ENCODE measurements at places on chromosomes 3 and 15. TPM values are rescaled to one million over a fixed set of nuclear protein-coding genes. Genes with fewer than 3 reads are reported as not detected.

DNA sequence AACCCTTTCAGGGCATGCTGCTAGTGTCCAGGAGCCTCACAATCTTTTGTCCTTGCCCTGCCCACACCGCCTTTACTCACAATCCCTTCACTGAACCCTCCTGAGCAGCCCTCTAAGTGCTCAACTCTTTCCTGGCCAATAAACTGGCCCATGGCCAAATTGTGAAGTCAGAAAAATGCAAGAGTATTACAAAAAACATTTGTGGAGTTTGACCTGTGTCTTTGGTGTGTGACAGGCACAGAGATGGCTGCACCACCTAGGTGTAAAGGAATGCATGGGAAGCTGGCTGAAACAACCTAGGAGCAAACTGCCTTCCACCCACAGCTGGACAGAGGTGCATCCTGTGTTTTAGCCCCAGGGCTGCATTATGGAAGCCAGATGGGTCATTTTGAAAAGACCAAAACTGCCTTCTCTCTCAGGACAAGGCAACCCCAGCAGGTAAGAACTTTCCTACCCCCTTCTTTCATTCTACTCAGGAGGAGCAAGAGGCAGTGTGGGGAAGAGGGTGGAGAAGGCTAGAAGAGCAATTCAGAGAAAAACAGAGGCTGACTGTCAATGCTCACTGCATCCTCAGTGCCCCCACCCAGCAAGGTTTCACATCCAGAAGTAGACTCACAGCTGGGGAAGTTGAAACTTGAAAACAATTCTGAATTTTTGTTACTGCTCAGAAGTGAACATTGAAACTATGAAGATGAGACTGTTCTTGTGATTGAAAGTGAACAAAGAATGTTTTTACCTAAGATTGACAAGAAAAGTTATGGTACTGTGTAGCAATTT lies 78.6 kb downstream of the TRIM42 start:
- DNase-seq: no peak

- DNase-seq: no peak
These were observed 18.1 kb downstream of the ANXA2 start for GRCh38 chr15:60379525-60380274.

DNA sequence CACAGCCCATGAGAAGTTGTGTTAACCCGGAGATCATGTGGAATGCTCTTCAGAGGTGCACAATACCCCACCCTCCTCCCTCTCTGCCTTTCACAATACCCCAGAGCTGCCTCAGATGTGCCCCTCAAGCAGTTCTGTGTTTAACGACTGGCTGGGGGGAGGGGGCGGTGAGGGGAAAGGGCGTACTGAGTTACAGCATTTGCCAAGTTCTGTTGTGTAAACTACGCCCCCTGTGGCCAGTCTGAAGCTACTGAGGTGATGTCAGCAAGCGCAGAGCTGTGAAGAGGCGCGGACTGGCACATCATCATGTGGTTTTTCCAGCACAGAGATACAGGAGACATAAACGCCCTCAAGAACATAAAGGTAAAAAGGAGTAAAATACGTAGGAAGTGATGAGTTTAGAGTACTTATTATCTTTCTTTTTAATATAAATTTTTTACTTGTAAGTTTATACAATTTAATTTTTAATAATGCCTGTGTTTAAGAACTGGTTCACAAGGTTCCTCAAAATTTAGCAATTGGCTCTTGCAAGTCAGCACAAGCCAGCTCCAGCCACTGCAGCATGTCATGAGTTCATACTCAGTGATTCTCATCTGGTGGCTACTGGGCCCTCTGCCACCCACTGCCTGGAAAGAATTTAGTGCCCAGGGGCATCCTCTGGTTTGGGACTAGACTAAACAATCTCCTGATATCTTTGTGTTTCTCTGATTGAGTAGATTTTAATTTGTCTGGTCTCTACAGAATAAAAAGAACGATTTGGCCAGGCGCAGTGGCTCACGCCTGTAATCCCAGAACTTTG lies 1.7 kb downstream of the EPB42 start:
- peak; percentile 30 for DNase-seq

GRCh38 chr3:33940149-33940548 lies 141.7 kb downstream of the PDCD6IP start:
- DNase-seq: no peak

DNA sequence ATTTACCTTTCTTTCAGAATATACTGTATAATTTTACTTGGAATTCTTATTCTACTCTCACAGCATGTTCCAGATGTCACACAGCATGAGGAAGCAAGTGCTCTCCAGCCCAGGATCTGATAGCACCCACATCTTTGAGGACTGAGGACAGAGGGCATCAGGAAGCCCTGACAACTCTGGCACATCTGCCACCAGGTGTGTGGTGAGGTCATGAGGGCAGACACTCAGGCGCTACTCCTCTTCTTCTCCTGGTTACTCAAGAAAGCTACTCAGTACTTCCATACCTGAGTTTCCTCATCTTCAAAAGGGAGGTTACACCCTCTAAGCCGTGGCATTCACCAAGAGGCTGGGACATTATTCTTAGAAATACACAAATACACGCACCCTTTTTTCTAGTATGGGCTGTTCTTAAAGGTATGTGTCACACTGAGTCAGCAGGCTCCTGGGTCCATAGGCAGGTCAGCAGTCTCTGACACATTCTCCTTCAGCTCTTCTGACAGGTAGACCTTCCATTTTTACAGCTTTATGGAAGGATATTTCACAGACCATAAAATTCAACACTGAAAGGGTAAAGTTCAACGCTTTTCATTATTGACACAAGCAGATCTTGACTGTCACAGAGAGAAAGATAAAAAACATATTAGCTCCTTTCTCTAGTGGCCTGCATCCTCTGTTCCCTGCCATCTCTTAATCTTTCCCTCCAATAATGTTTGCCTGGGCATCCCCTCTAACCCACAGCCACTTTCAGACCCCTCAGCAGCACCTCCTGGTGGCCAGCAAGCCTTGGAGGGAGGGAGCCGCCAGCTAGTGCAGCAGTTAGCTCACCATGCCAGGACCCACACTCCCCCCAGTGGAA lies 103.2 kb upstream of the TJP1 start:
- DNase-seq: no peak

DNA sequence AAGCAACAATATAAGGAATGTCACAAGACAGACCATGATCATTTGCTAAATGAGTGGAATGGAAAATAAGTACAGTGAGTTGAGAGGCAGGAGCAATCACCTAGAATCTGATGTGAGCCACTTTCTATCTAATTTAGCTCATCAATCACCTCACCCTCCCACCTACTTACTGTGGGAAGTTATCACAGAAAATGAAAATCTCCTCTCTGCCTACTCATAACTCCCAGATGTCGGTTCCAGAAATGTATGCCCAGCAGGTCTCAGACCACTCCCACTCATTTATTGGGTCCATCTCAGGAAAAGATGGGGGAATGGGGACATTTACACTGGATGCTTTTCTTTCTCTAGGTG lies 270.9 kb downstream of the FHIT start:
- no peak for DNase-seq

DNA sequence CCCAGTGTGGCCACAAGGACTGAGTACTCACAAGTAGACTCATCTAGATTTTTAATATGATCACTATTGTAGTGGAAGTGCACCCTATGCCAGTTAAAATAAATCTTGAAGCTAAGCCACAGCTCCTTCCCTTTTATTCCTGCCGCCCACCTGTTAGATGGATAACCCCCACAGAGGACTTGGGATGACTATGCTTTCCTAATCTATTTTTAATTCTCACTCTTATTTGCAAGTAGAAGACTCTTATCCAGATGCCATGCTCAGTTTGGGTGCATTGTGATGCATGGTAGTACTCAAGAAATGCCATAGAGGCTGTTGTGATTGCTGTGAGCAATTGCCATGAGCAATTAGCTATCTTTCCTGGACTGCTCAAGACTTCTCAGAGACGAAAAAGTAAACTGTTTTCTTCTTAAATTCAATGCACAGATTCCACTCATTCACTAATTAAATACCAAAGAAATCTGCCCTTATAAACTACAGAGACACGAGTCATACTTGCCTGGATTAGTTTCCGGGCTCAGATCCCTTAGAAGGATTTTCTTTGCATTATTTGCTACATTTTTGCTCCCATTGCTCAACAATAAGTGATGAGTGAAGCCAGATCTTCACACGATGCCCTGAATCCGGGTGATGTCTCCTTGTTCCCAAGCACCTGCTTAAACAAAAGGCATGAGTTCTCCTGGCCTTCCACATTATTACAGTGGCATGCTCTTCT lies 472.1 kb downstream of the SOX2 start:
- DNase-seq: no peak

- DNase-seq: no peak
These were observed 12.4 kb downstream of the PLD1 start for GRCh38 chr3:171797873-171798272.

DNA sequence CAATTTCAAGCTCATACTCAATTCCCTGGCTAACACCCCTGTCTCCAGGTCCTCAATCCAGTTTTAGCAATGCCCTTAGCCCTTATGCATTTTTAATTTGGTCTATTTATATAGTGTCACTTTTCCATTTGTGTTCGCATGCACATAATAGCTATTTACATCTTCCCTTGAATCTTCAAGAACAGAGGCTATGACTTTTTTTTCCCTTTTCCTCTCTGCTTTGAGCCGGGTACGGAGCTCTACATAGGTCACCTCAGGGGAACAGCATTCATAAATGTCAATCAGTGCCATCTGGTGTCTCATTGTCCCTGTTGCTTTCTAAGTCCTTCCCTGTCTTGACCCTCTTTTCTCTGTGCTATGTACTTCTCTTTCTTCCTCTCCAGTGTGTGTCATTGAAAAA lies 26.5 kb upstream of the ACTC1 start:
- no peak for DNase-seq

DNA sequence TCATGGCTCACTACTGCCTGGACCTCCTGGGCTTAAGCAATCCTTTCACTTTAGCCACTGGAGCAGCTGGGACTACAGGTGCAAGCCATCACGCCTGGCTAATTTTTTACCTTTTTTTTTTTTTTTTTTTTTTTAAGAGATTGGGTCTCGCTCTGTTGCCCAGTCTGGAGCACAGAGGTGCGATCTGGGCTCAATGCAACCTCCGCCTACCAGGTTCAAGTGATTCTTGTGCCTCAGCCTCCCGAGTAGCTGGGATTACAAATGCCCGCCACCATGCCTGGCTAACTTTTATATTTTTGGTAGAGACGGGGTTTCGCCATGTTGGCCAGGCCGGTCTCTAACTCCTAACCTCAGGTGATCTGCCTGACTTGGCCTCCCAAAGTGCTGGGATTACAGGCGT lies 50.7 kb upstream of the MELTF start:
- DNase-seq: no peak

The CORO2B gene
- total RNA-seq: 4.9 TPM

The SLC38A3 gene
- 0.39 TPM for total RNA-seq

DNA sequence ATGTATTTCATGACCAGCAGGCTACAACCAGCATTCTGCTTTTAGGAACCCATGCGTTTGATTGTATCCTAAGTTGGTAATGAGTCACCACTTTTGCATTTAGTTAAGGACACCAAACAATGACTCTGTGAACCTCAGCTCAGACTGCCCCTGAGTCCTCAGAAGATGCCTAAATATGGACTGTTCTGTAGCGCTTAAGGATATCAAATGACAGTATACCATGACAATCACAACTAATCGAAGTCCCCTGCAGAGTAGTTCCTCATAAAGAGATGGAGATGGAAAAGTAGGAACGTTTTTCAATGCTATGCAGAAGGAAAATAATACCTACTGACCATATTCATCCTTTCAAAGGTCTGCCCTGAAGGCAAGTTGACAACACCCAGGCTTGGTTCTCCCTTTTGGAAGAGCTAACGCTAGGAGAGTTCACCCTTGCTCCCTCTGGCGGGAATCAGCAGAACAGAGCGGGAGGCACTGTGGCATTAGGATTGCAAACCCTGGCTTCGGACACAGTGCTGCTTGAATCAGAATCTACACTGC lies 508.6 kb downstream of the FHIT start:
- no peak for DNase-seq

GRCh38 chr15:58139276-58139988 lies 1.3 kb downstream of the AQP9 start:
- no peak for DNase-seq

The ZDHHC23 gene
- 3.7 TPM for total RNA-seq

- no peak for DNase-seq
These were observed 18.4 kb upstream of the NEK10 start for GRCh38 chr3:27387625-27388024.

Data from mesenteric fat pad (tissue), 1 donor.